ENCODE measurements at places on chromosomes 7 and 10.

DNA sequence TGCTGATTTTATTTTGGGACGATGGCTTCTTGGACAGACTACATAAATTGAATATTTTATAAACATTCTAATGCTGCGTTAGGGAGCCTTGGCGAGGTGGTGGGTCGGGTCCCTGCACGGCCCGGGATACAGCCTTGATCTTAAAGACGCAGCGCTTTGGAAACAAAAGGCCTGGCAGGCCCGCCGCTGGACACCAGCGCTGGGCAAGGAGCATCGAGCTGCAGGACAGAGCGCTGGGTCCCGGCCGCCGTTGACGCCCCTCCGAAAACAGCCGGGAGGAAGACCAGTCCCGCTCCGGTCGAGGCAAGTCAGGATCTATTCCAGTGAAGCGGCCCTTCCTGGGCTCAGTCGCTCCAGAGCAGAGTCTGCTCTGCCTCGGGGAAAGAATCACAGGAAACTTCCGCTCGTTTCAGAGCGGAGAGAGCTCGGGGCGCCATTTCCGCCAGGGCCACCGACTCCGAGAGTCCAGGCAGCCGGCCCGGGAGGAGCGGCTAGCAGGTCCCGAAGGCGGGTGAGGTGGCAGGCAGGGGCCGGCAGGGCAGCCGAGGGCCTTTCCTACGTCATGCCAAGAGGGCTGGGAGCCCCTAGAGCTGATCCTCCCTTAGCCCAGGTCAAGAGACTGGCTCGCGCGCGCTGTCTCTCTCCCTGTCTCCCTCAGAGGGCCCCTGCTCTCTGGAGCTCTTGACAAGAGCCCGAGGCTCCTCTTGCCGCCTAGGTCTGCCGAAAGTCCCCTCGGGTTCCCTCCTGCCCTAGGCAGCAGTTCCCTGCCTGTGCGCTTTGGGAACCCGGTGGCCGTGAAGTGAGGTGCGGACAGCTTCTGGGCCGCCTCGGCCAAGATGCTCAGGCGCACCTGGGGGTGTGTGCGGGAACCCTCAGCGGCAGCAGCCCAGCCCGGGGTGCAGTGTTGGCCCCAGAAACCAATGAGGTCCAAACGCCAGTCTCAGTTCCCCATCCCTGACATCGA, 1.4 kb upstream of the DRGX start:
- DNase-seq: no peak

- DNase-seq: no peak
These were observed 91.8 kb downstream of the KLF6 start for GRCh38 chr10:3693022-3693697.

- no peak for DNase-seq
These were observed 350.5 kb upstream of the LRRTM3 start for GRCh38 chr10:66575251-66575855.

GRCh38 chr10:11587722-11588259, 23.7 kb downstream of the USP6NL start:
- no peak for DNase-seq

- no peak for DNase-seq
These were observed at the start of gene GSDME for GRCh38 chr7:24757353-24758275. GSDME (minus strand) TSS chr7:24757464; CDS start chr7:24749774, 7,690 bp downstream.

GRCh38 chr10:130858626-130859025, 452.9 kb downstream of the TCERG1L start:
- no peak for DNase-seq

- DNase-seq: no peak
These were observed 279.5 kb upstream of the AKR1E2 start for GRCh38 chr10:4546500-4546899.

DNA sequence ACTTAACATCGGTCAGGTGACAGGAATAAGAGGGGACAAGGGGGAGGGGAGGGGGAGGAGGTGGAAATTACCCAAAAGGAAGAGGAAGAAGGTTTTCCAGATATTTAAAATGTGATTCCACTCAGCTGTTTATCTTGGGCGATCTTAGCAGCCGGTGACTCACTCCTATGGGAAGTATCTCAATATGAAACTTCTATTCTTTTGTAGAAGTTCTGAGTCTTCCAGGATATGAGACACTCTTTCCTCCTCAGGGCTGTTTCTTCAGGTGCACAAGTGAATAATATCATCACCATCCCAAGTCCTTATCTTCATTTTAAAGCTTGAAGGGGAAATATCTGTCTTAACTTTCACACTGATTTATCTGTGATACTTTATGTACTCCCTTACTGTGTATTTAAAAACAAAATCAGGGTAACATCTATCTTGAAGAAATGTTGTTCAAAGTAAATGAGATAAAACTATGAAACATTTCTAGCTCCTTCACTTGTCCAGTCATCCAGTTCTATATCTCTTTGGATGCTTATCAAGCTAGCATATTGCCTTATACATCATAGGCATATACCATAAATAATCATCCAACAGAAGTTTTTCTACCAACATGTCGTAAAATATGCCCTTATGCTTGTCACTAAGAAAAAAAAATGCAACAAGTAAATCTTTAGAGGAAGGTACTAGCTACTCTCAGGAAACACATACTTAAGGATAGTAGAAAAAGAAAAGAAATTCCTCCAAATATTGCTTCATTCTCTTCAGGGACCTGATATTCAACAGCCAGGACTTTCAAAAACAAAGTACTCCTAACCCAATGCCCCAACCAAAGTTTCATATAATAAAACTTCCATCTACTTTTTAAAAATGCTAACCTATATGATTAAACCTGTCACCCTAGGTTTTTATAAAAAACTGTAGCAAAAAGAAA, 13.7 kb downstream of the DOCK4 start:
- DNase-seq: peak; percentile 74

DNA sequence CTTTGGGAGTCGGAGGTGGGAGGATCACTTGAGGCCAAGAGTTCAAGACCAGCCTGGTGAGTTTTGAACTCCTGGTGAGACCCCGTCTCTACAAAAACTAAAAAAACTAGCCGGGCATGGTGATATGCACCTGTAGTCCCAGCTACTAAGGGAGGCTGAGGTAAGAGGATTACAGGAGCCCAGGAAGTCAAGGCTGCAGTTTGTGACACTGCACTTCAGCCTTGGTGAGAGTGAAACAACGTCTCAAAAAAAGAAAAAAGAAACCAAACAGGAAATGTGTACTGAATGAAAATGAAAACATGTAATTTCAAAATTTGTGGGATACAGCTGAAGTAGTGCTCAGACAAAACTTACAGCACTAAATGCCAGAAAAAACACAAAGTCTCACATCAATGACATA, 7.6 kb downstream of the ARHGAP12 start:
- DNase-seq: no peak

DNA sequence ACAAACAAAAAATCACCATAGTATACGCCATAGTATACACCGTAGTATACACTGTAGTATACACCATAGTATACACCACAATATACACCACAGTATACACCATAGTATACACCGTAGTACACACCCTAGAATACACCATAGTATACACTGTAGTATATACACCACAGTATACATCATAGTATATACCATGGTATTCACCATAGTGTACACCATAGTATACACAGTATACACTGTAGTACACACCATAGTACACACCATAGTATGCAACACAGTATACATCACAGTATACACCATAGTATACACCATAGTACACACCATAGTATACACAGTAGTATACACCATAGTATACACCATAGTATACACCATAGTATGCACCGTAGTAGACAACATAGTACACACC, 157.6 kb upstream of the ADARB2 start:
- no peak for DNase-seq
